ENCODE measurements at places on chromosomes 2 and 18.

GRCh38 chr2:24285484-24286152 lies 74.7 kb downstream of the ITSN2 start:
- peaks cover 72% of the 10 kb centered on the region for H3K36me3 ChIP-seq
- H3K27ac ChIP-seq: no peak overlapping the region
- no peak overlapping the region for H3K4me3 ChIP-seq
- no peak for DNase-seq

- no peaks in the 10 kb centered on the region for H3K36me3 ChIP-seq
- no peak overlapping the region for H3K4me3 ChIP-seq
- no peak overlapping the region for H3K27ac ChIP-seq
- no peak for DNase-seq
- H3K4me1 ChIP-seq: peaks cover under 1% of the 10 kb centered on the region
Measured at GRCh38 chr2:111066062-111066593, 54.6 kb upstream of the BCL2L11 start.

DNA sequence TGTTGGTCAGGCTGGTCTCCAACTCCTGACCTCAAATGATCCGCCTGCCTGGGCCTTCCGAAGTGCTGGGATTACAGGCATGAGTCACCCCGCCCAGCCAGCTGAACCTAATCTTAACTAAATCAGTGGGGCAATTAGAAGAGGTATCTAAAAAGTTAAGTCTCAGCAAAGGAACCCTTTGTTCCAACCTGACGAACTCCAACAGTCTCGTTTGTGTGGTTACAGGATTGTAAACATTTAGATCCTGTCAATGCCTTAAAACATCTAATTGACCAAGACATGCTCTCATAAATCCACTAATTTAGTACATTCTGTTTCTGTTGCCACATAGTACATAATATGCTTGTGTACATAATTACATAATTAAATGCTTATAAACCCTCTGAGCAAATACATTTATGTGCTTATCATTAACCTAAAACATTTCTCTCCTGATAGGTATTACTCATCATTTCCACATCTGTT lies 31.1 kb upstream of the STK39 start:
- no peak overlapping the region for H3K4me3 ChIP-seq
- H3K4me1 ChIP-seq: no peaks in the 10 kb centered on the region
- H3K27ac ChIP-seq: no peak overlapping the region
- H3K27me3 ChIP-seq: no peaks in the 10 kb centered on the region
- no peaks in the 10 kb centered on the region for H3K36me3 ChIP-seq

GRCh38 chr2:44981714-44982108 lies 27.5 kb downstream of the SIX2 start:
- H3K27me3 ChIP-seq: peaks cover 19% of the 10 kb centered on the region
- no peaks in the 10 kb centered on the region for H3K36me3 ChIP-seq
- H3K4me1 ChIP-seq: no peaks in the 10 kb centered on the region
- H3K27ac ChIP-seq: no peak overlapping the region
- DNase-seq: peak; percentile 77

DNA sequence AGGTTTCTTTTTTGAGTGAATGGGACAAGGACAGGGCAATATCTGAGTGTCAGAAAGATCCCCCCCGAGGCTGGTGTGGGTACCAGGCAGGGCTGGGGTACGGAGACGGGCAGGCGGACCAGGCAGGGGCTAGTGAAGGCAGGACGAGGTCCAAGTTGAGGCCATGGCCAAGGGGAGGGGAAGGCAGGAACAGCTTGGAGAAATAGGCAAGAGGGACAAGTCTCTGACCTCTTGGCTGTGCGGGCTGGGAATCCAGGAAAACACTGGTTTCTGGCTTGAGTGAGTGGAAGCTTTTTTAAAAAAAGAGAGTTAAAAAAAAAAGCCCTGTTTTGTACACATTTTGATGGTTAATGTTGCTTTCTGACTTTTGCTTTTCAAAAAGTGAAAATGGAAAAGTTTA lies 30.3 kb downstream of the ASAP2 start:
- no peak overlapping the region for H3K4me3 ChIP-seq
- peaks cover 81% of the 10 kb centered on the region for H3K4me1 ChIP-seq
- no peak overlapping the region for H3K27ac ChIP-seq
- DNase-seq: no peak
- no peaks in the 10 kb centered on the region for H3K27me3 ChIP-seq
- H3K36me3 ChIP-seq: no peaks in the 10 kb centered on the region
